ENCODE measurements at places on chromosomes 7 and 10.
A peak's percentile ranks its signal among the peaks of the same experiment; 100 is the strongest.

DNA sequence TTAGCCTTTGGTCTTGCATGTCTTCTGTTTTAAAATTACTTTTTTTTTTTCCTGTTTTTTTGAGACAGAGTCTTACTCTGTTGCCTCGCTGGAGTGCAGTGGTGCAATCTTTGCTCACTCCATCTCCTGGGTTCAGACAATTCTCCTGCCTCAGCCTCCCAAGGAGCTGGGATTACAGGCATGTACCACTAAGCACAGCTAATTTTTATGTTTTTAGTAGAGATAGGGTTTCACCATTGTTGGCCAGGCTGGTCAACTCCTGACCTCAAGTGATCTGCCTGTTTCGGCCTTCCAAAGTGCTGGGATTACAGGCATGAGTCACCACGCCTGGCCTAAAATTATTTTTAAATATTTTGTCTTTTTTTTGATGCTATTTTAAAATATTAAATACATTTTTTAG, 38.5 kb downstream of the MLLT10 start:
- DNase-seq: no peak

DNA sequence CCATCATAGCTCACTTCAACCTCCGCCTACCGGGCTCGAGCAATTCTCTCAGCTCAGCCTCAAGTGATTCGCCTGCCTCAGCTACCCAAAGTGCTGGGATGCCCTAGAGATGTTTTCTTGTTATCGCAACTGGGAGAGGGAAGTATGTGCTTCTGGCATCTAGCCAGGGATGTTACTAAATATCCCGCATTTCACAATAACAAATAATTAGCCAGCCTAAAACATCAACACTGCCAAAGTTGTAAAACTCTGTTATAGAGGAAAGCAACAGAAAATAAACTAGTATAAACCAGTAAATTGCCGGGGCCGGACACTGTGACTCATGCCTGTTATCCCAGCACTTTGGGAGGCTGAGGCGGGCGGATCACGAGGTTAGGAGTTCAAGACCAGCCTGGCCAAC, 7.2 kb downstream of the INA start:
- DNase-seq: no peak

- DNase-seq: no peak
These were observed 310.6 kb downstream of the PARD3 start for GRCh38 chr10:34504534-34504933.

DNA sequence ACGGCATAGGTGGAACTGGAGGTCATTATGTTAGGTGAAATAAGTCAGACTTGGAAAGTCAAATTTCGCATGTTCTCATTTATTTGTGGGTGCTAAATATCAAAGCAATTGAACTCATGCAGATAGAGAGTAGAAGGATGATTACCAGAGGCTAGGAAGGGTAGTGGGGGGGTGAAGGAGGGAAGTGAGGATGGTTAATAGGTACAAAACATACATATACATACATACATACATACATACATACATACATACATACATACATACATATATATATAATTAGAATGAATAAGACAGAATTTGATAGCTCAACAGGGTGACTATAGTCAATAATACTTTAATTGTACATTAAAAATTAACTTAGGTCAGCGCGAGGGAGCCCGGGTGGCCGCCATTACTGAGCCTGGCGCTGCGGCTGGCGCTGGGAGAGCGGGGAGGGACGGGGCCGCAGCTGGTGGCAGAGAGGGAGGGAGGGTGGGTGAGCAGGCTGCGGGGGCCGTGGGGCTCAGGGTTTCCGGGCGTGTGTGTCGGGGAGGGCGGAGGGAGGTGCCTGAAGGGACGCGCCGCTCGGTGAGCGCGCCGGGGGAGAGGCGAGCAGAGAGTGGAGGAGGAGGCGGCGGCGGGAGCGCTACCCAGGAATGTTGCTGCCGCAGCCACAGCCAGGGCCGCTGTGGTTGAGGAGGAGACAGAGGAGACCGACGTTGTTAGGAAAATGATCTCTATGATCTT, 85.8 kb upstream of the EGFR start:
- peak; percentile 87 for DNase-seq

Data from Ammon's horn (tissue), 1 donor.